ENCODE measurements at places on chromosomes 3 and 15. TPM values are rescaled to one million over a fixed set of nuclear protein-coding genes. Genes with fewer than 3 reads are reported as not detected.

The TMEM212 gene
- not detected for total RNA-seq

The PARP15 gene
- total RNA-seq, result not detected

The KLHL40 gene
- total RNA-seq, result not detected

The HRH1 gene
- total RNA-seq, result 13.1 TPM

The GPR171 gene
- not detected for total RNA-seq

The GATA2 gene
- 2.2 TPM for total RNA-seq

The MCF2L2 gene
- under 0.01 TPM for total RNA-seq

The ZNF80 gene
- total RNA-seq, result not detected

The PLA2G4D gene
- not detected for total RNA-seq

The CRTC3 gene
- total RNA-seq, result 4.7 TPM

The FBLN2 gene
- total RNA-seq, result 10.8 TPM

The CACNA1D gene
- total RNA-seq, result under 0.01 TPM

The KBTBD13 gene
- not detected for total RNA-seq

The DNAH12 gene
- total RNA-seq, result under 0.01 TPM

The SENP8 gene
- total RNA-seq, result 3.1 TPM

The CCR1 gene
- total RNA-seq, result not detected

The TMEM89 gene
- total RNA-seq, result not detected

The CA12 gene
- total RNA-seq, result 33.7 TPM

The RBP2 gene
- not detected for total RNA-seq

The TRIM69 gene
- total RNA-seq, result 7.7 TPM

The CYP8B1 gene
- total RNA-seq, result not detected

The DBR1 gene
- total RNA-seq, result 17.5 TPM

The LRIG1 gene
- total RNA-seq, result 87.8 TPM

The GOLGA6L7 gene
- not detected for total RNA-seq

The CCDC54 gene
- total RNA-seq, result not detected

The GOLGA6L6 gene
- total RNA-seq, result not detected

The C15orf40 gene
- total RNA-seq, result 4.4 TPM

The SV2B gene
- total RNA-seq, result not detected

The SMAD6 gene
- 4.8 TPM for total RNA-seq

The APOD gene
- not detected for total RNA-seq

The GP5 gene
- total RNA-seq, result under 0.01 TPM

The SNX22 gene
- under 0.01 TPM for total RNA-seq

The SCAANT1 gene
- not detected for total RNA-seq

The DNAJC19 gene
- total RNA-seq, result 16.0 TPM

The MASP1 gene
- 13.1 TPM for total RNA-seq

The CPEB1 gene
- total RNA-seq, result 6.9 TPM

The PPP1R14D gene
- total RNA-seq, result not detected

The MST1R gene
- total RNA-seq, result not detected
